ENCODE measurements at places on chromosomes 4 and X. TPM values are rescaled to one million over a fixed set of nuclear protein-coding genes. Genes with fewer than 3 reads are reported as not detected.

TMEM31 gene
- not detected for total RNA-seq

ADH7 gene
- not detected for total RNA-seq

DNA sequence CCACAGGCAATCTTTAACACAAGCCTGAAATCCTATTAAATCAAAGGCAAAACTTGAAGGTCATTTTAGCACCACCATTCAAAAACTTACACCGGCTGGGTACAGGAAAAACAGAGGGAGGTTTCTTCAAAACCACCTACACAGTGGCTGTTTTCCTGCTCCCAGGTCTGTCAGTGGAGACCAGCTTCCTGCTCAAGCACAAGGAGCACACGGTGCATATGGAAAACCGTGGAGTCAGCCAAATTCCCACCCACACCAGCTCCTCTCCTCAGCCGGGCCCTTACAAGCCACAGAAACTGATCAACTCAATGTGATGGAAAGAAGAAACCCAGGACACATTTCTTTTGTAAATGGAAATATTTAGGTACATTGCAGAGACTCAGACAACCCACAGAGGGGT, 14.3 kb upstream of the FAM241A start:
- DNase-seq: no peak
- no peaks in the 10 kb centered on the region for H3K27me3 ChIP-seq
- no peak overlapping the region for H3K4me3 ChIP-seq

DNA sequence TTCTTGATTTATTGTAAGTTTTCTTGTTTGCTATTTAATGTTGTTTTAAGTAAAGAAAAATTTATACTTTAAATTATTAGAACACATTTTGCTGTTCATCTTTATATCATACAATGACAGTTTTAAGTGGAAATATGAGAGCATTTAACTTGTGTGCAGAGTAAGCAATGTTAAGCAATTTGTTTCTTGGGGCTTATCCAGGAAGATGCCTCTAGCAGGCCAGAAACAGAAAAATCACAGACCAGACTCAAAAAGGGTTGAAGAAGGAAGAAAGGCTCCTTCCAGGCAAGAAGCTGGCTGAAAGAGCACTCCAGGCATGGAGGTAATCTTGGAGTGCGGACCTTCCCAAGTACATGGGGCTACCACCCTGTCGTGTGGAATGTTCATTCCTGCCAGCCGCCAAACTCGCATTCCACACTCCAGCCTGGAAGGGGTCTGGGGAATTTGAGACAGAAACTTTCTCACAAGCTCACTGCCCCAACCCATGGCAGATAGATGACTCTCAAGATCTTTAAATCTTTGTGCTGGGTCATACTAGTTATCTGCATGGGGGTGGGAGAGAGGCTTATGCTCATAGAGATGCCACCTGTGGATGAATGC, 1521.3 kb upstream of the AGA start:
- no peaks in the 10 kb centered on the region for H3K27me3 ChIP-seq
- H3K27ac ChIP-seq: no peak overlapping the region
- no peak overlapping the region for H3K4me3 ChIP-seq
- DNase-seq: no peak
